Right lung (tissue), 10 donors: ENCODE measurements at places on chromosomes 4 and X.

DNA sequence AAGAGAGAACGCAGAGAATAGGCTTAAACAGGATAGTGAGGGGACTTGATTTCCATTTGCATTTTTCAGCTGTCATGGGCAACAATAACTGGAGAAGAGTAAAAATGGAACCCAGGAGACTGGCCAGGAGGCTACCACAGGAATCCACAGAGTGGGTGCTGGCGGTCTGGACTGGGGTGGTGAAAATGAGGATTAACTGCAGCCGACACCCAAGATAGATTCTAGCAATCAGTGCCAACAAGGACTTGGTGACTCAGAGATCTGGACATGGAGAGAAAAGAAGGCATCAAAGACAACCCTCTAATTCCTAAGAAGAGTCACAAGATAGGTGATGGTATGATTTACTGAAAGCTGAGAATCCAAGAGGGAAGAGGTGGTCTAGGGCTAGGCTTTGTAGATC is 102.8 kb downstream of the ATP8A1 start:
- DNase-seq = no peak

- no peak for DNase-seq
These were observed 88.7 kb downstream of the PRSS12 start for GRCh38 chr4:118264096-118264495.

- no peak for DNase-seq
These were observed 3.9 kb upstream of the KLHL8 start for GRCh38 chr4:87224141-87224923.

DNA sequence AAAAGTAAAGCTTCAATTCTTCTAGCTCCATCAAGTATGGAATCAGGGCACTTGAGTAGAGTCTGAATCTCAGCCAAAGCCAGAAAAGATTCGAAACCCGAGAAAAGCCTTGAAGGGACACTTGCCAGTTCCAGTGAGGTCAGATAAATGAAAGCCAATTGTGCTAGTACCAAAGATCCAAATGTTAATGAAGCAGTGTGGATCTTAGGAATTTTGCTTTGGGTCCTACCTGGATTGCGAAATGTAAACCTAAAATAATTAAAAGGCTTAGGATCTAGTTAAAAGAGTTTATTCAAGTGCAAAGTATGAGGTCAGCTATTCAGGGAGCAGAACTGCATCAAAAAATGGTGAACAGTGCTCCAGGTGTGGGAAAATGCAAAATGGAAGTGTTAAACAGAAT is 552.6 kb downstream of the NAP1L3 start:
- no peak for DNase-seq

DNA sequence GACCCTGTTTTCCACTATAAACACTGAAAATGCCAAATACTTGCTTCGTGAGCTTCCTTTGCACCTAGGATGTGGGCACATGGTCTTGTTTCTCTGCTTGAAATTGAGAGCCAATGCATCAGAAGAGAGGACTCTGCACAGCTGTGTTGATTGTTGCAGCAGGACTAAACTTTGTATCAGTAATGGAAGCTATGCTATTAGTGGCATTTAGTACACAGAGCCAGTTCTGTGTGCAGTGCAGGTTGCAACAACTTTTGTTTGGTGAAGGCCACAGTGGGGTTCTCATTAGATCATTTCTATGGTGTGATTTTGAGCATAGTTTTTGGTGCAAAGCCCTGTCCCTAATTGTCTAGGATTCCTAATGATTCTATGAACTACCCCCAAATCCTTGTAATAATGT is 54.4 kb upstream of the ANKRD17 start:
- DNase-seq = no peak

- DNase-seq = no peak
These were observed 277.1 kb upstream of the TENM3 start for GRCh38 chr4:181966104-181966551.

DNA sequence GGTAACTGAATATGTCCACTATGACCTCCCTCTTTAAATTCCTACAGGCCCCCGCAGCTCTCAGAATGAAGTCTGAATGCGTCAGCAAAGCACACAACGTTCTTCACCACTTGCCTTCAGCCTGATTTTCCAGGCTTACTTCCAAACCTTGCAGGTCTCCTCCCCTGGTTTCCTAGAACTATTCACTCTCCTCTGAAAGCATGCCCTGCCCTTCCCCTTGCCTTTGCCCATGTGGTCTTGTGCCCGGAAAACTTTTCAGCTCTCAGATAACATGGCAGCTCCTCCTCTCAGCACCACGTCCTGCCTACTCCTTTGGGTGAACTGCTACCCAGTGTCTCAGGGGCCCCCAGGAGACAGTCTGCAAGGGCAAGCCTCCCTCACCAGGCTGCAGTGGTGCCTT is 268.5 kb upstream of the LDB2 start:
- no peak for DNase-seq

DNA sequence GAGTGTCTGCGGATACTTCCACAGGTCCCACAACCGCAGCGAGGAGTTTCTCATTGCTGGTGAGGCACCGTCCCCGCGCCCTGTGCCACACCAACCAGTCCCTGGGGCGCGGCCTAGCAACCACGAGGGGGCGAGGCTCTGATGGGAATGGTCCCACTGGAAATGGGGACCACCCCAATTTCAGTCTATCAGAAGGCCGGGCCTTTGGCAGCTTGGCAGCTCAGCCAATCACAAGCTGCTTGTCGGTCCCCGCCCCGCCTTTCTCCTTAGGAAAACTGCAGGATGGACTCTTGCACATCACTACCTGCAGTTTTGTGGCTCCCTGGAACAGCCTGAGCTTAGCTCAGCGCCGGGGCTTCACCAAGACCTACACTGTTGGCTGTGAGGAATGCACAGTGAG is 3.0 kb downstream of the TIMP1 start:
- DNase-seq = no peak

DNA sequence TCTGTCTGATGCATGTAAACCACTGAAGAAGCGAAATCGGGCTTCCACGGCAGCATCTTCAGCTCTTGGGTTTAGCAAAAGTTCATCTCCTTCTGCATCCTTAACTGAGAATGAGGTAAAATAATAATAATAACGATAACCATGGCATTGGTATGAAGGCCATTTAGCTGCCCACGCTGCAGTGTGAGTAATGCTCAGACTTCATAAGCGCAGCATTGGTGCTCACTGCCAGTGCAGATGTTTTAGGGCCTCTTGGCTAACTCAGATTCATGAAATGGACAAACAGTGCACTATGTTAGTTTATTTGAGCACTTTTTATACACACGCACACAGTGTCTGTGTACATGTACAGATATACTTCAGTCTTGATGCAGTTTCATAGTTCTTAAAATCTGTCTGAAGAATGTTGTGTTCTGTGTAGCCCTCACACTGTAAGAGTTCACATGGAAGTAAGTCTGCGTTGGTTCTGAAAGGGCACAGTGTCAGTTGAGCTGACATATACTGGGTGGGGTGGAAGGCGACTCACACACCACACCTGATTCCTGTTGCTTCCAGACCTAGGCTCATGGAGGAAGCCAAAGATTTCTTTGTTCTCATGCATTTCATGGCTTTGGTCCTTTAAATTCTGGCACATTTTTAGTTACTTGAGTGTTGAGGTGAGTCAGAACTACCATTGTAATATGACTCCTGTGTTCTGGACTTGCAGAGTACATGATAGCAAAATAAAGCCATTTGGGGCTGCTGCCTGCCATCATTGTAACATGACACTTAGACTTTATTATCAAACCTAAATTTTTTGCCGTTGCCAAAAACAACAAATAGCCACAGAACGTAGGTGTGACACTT is 68.7 kb downstream of the NSD2 start:
- DNase-seq = no peak

DNA sequence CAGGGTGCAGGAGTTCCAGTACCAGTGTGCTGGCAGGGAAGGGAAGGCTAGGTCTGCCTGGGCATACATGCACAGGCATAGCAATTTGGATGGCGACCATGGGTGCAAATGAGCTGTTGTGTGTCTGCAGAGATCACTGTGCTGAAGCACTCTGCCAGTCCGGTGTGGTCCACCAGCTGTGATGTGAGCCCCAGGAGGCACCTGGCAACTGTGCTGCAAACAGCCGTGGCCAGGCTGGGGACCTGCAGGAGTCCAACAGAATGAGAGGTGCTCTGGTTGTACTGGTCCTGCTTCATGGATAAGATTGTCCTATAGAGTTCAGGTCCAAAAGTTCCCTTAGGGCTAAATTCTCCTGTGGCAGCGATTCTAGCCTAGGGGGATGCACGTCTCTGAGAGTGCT is 6.1 kb downstream of the FAM47A start:
- no peak for DNase-seq

- no peak for DNase-seq
These were observed 18.0 kb downstream of the NAF1 start for GRCh38 chr4:163148466-163149336.

GRCh38 chrX:121227888-121228287 is 180.5 kb downstream of the GLUD2 start:
- DNase-seq = no peak

DNA sequence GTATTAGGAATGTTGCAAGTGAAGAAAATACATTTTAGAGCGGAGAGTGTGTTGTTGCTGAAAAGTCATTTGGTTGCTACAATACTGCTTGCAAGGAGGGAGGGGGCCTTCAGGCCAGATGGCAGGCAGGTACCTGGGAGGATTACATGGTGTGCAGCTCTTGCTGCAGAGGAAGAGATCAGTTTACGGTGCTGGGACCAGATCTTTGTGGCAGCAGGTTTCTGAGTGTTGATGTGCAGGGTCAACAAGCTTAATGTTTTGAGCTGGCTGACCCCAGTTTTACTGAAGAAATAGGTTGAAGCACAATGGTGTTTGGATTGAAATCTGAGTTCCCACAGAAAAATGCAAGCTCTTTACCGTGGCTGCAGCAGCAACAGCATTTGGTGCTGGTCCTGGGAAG is 96.4 kb upstream of the DDIT4L start:
- no peak for DNase-seq

DNA sequence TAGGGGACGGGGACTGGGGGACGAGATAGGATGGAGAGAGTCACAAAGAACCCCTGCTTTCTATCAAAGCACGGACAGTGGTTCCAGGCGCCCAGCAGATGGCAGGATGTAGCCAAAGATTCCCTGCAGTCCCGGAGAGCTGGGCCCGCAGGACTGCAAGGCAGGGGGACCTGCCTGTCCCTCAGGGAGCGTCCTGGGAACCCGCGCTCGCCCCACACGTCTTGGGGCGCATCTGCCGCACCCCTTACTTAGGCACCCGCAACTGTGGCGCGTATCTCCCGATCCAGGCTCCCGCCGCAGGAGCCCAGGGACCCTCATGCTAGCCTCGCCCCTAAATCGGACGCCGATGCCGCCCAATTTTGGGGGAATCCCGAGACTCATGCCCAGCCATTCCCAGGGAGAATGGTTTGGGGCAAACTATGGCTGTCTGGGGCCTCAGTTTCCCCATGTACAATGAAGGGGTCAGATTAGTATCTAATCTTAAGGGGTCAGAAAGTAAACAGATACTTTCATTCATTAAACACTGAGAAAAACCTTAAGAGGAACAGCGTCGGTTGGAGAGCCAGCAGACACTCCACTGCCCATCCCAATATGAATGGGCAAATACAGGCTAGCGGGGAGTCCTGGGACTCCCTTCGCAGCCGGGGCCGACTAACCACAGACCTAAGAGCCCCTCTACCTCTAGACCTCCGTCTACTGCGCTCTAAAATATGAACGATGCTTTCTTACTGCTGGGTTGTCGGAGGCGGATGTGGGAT is 581 bp upstream of the STK32B start:
- DNase-seq = peak; percentile 67
